ENCODE measurements at places on chromosomes 5 and 9. TPM values are rescaled to one million over a fixed set of nuclear protein-coding genes. Genes with fewer than 3 reads are reported as not detected.

- peak; percentile 44 for DNase-seq
Measured at GRCh38 chr5:115962565-115963402, 509 bp downstream of the LVRN start.

- peak; percentile 98 for DNase-seq
Measured at GRCh38 chr9:86126998-86127972, 27.9 kb upstream of the GOLM1 start.

DNA sequence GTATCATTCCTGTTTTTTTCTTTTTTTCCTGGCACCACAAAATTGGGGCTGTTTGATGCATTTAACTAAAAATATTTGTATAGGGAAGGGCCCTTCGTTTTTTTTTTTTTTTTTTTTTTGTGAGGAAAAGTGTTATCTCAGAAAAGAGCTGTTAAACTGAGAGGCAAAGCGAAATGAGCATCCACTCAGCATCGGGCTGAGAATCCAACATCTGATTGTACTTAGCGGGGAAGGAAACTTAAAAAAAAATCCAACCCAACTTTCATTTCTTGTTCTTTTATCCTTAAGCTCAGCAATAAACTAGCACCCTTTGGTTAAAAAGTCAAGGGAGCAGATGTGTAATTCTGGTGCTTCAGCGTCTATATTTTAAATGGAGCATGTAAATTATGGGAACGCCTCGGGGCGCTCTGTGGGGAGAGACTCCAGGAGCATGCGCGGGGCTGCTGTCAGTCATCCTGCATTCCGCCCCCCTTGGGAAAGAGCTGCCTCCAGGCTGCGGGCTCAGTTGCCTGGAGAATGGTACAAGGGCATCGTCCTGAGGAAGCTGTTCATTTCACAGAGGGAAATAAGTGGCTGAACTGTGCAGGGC lies 33.3 kb downstream of the DMRT2 start:
- DNase-seq = no peak

DNA sequence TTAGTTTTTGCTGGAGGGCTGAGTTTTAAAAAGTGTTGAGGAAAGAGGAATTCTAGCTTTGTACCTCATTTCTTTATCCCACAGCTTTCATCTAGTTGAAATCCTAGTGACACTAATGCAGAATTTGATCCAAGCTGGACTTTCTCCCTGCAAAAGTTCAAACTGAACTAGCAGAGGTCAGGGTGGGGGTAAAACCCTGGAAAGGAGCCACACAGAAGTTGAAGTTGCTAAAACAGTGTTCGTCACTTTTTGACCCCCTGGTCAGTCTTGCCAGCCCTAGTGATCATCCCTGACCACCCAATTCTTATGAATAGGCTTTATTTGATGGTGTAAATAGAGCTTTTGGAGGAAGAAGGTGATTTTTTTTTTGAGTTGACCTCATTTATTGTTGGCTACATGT lies 390.4 kb downstream of the TMEM38B start:
- no peak for DNase-seq

- no peak for DNase-seq
Measured at GRCh38 chr5:57450991-57451876, 31.4 kb downstream of the ACTBL2 start.

DNA sequence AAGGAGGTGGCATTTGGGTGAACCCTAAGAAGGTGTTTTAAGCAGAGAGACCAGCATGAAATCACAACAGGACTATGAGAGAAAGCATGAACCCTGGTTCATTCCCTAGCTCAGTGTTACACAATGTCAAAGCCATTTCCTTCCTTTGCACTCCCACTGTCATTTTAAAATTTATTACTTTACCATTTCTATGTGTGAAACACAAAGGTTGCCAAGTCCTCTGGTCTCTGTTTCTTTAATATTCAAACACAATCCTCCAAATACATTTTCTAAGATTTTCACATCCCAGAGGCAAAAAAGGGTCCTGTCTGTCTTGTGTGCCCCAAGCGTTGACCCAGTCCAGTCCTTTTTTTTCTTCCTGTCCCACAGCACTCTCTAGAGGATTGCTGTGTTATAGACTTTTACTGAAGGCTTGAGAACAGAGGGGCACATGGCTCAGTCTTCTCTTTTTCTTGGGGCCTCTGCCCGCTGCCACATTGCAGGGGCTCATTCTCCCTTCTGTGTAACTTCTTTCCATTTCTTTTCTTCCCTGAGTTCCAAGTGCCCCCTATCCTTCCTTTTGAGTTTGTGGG lies 78.6 kb upstream of the SLC28A3 start:
- no peak for DNase-seq

GRCh38 chr5:134551901-134552300 lies 26.4 kb downstream of the JADE2 start:
- DNase-seq = no peak

DNA sequence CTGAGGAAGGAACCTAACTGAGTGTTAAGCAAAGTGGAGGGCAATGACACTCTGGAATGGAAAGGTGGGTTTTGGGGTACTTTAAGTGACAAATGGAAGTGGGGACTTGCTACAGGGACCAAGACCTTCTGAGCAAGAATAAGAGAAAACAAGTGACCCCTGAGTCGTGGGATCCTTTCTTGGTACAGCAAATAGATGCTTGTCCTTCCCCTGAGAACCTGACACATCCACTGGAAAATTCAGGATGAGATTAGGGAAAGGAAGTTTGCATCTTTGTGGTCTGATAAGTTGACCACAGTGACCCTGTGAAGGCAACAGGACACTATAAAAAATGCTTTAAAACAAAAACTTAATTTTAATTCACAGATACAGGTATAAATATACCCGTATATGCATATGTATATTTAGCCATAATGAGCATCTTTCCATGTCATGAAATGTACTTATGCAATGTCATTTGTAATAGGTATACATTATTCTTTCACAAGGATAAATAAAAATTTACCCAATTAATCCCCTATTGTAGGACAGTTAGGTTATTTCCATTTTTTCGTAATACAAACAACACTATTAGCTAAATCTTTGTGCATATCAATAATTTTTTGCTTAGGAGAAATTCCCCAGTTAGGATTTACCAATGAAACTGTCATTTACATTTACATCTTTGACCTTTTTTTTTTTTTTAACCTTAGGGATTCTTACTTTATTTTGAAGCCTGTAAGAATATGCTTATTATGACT lies 2.0 kb upstream of the IRF1 start:
- no peak for DNase-seq

Gene FGF18
- 0.54 TPM for polyA plus RNA-seq

Gene RPL7A
- polyA plus RNA-seq = 2,629 TPM
